ENCODE measurements at places on chromosomes 13 and 19.

GRCh38 chr13:34335014-34336007 lies 517.4 kb downstream of the RFC3 start:
- DNase-seq: no peak

DNA sequence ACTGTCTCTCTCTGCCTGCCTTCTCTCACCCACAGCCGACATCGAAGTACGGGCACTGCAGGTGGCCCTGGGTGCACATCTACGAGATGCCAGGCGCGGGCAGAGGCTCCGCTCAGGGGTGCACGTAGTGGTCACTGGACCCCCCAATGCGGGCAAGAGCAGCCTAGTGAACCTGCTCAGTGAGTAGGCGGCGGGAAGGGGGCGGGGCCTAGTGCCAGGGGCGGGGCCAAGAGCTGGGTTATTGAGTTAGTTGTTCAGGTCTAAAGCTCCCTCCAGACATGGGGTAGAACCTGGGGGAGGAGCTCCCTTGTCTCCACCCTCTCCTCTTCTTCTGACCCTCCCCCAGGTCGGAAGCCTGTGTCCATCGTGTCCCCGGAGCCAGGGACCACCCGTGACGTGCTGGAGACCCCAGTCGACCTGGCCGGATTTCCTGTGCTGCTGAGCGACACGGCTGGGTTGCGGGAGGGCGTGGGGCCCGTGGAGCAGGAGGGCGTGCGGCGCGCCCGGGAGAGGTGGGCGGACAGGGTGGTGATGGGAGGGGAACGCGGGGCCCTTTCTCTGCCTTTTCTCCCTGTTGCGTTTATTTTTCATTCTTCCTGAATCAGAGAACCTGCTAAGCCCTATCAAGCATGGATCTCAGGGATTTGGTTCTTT lies 1.9 kb downstream of the GTPBP3 start:
- no peak for DNase-seq

DNA sequence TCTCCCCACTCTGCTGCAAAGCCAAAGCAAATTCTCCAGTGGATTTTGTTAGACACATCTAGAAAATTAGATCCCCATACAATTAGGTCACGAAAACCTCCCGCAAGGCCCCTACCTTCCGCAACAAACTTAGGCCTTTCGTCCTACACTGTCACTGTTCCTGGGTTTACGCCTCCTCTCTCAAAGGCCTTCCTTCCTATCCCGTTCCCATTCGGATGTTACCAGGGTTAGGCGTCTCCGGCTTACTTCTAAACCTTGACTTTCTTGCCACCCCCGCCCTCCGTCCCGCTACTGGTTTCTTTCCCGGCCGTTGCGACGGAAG lies 754 bp downstream of the RNF6 start:
- no peak for DNase-seq

DNA sequence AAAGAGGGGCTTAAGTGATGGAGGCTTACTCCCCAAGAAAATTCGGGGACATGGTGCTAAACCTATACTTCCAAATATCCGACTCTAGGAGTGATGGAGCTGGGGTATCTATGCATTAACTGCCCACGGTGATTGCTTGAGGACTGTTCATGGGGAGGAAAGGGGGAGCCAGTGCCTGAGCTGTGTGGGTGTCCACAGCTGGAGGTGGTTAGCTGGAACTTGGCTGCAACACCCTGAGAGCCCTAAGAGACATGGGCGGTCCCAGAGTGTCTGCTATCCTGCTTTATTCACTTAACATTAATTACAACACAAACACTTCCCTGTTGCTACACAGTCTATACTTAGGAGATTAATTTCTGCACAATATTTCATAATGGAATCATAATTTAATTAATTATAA lies 28.1 kb upstream of the POMP start:
- no peak for DNase-seq

- peak; percentile 13 for DNase-seq
These were observed 629 bp upstream of the LRRC63 start for GRCh38 chr13:46211116-46211482.

- peak; percentile 75 for DNase-seq
These were observed 24.7 kb upstream of the SPATA13 start for GRCh38 chr13:24135674-24136300.

DNA sequence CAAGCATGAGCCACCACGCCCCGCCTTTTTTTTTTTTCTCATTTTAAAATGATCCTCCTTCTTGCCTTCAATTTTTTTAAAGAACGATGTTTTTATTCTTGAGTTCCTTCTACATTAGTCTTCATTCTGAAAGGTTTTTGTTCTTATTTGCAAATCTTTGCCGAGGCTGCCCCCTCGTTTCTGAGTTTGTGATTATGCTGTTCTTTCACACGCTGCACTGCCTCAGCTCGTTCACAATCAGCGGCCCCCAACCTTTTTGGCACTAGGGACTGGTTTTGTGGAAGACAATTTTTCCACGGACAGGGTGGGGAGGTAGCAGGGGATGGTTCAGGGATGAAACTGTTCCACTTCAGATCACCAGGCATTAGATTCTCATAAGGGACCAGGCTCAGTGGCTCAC lies 26.6 kb downstream of the ZNF787 start:
- no peak for DNase-seq
